CD4-positive, alpha-beta memory T cell (primary cell): ENCODE measurements at places on chromosomes 6 and 20. TPM values are rescaled to one million over a fixed set of nuclear protein-coding genes. Genes with fewer than 3 reads are reported as not detected.

The PNPLA1 gene
- not detected for total RNA-seq

The RGS19 gene
- total RNA-seq: 35.6 TPM

The TRIM40 gene
- not detected for total RNA-seq

The RIMS1 gene
- total RNA-seq: not detected

The EDN1 gene
- 0.28 TPM for total RNA-seq

The CALHM6 gene
- 3.0 TPM for total RNA-seq

The APMAP gene
- total RNA-seq: 48.4 TPM

The EGFL8 gene
- total RNA-seq: 16.6 TPM

The GOPC gene
- total RNA-seq: 37.8 TPM

The PI16 gene
- 5.8 TPM for total RNA-seq

The ROMO1 gene
- total RNA-seq: 38.4 TPM

The AIF1 gene
- total RNA-seq: 7.4 TPM

The WFDC10B gene
- not detected for total RNA-seq

The PKIG gene
- 0.36 TPM for total RNA-seq
